ENCODE measurements at places on chromosomes 1 and 21.
A peak's percentile ranks its signal among the peaks of the same experiment; 100 is the strongest.

DNA sequence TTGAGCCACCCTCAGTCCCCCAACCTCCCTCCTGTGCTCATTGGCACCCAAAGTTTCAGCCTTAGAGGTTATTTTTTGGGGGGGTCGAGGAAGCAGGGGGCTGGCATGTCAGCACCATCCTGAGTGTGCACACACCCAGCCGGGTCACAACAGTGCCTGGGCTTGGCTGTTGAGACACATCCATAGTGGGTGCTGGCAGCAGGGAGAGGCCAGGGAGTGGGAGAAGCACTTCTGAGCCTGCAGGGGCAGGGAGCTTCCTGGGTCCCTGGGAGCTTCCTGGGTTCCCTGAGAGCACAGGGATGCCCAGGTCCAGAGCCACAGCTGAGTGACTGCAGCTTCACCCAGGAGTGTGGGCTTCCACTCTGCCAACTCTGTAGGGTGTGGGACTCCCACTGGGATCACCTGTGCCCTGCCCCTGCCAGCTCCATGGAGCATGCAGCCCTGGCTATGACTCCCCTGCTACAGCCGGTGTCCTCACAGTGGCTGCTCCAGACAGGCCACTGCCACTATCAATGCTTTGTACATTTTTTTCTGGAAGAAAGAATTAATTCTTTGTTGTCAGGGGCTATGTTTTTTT is 240.4 kb downstream of the PTGER3 start:
- no peak for DNase-seq

GRCh38 chr1:153546796-153547559 is 1.4 kb upstream of the S100A4 start:
- no peak for DNase-seq

DNA sequence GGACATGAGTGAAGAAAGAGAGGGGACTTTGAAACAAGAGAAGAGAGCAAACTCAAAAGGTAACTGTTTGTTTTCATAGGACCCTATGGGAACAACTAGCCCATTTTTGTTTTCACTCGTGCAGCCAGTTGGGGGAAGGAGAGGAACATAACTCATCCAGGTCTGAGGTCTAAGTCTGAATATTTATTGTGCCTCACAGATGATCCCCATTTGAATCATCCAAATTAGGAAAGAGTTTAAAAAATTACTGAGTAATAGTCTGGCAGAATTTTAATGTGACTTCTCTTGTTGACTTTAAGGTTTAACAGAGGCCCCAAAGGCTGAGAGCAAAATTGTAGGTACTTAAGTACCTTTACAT is 10.4 kb upstream of the TSPAN2 start:
- no peak for DNase-seq

- peak; percentile 57 for DNase-seq
These were observed 28.5 kb downstream of the ACOT7 start for GRCh38 chr1:6365047-6365446.

GRCh38 chr1:10900691-10901090 is 104.2 kb upstream of the CASZ1 start:
- peak; percentile 96 for DNase-seq

DNA sequence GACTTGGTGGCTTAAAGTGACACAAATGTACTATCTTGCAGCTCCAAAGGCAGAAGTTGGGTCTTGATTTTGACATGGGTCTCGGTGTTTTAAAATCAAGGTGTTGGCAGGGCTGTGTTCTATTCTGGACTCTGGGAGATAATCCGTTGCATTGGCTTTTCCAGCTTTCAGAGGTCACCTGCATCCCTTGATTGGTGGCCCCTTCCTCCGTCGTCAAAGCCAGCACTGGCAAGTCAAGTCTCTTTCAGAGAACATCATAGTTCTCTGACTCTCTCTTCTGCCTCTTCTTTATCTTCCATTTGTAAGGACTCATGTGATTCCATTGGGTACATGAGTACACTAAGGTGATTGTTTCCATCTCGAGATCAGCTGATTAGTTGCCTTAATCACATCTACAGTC is 172.1 kb downstream of the CAMTA1 start:
- DNase-seq, result no peak

DNA sequence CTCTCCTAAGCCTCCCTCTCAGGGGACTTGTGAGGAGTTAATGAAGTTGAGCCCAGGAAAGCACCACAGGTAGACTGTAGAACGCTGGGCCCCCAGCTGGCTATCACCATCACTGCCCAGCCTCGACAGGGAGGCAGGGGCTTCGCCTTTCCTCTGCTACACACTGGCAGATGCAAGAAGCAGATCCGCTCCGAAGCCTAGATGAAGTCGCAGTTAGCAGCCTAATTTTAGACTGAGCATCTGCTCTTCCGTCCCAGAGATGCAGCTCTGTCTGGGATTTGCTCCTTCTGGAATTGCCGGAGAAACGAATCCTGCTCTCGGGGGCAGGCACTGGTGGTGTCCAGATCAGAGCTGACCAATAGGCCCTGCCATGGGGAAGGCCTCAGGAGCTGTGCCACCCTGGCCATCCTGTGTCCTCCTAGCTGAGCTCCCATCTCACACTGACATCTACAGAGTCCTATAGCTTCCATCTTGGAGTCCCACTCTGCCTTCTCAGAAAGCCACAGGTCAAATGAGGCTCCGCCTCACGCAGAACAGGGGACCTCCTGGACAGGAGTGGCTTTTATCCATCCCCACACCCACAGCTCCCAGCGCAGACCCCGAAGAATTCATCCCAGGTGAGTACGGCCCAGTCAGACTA is 186.8 kb upstream of the EDN2 start:
- DNase-seq, result no peak

- peak; percentile 66 for DNase-seq
These were observed 85.7 kb downstream of the BRINP2 start for GRCh38 chr1:177256153-177257075.

GRCh38 chr1:229230893-229231753 is 39.8 kb upstream of the RAB4A start:
- peak; percentile 87 for DNase-seq

- peak; percentile 76 for DNase-seq
These were observed 1.5 kb upstream of the PRDX6 start for GRCh38 chr1:173475564-173476196.

DNA sequence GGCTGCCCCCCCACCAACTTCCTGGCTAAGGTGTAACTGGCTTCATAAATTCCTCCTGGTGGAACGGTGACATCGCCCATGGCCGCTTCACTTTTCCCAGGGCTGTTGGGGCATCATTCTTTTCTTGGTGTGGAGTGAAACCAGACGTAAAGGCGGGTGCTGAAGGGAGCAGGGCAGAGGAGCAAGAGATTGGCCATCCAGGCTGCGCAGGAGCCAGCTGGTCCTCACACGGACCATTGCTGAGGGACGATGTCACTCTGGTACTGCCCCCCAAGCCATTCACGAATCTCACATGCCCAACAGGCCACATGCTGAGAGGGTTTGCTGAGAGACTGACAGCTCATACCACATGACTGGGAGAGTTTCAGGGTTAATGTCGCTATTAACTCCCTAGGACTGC is 10.5 kb upstream of the PKP1 start:
- no peak for DNase-seq

DNA sequence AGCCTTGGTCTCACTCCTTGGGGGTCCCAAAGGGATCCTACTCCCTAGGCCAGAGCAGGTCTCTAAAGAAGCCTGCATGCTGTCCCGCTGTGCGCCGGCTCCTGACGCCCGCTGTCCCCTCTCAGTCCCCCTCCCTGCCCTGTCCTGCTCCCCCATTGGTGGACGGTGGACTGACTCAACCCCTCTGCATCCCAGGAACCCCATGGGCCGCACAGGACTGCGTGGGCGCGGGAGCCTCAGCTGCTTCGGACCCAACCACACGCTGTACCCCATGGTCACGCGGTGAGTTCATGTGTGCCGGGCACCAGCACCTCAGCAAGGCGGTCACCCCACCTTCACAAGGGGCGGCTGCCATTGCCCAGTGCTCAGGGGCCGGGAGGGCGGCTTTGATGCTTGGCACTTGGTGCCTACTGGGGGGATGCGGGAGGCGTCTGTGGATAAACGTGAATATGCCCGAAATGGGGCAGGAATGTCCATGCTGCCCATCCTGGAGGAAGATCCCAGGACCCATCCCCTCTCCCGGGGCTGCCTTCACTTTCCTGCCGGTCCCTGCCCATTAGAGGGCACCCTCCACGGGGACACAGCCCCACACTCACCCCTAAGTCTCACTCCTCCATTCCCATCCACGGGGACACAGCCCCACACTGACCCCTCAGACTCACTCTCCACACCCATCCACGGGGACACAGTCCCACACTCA is 20.2 kb upstream of the LRRC3 start:
- DNase-seq, result no peak

- DNase-seq, result no peak
These were observed 18.7 kb downstream of the LRRC8D start for GRCh38 chr1:89839516-89839915.

DNA sequence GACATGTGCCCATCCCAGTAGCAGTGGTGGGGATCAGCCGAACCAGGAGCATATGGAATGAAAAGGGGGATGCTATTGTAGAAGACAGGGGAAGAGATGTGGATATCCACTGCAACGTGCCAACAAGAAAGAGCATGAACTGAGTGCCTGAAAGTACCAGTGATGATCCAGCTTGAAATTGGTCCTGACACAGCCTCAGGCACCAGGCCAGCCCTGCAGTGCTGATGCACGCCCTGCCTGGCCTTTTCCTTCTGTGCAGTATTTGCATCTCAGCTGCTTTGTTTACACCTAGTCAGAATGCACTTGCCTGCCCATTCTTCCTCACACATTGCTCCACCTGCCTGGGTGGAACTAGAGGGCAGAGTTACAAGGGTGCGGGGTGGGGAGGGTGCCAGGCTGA is 50.3 kb upstream of the ARTN start:
- no peak for DNase-seq

DNA sequence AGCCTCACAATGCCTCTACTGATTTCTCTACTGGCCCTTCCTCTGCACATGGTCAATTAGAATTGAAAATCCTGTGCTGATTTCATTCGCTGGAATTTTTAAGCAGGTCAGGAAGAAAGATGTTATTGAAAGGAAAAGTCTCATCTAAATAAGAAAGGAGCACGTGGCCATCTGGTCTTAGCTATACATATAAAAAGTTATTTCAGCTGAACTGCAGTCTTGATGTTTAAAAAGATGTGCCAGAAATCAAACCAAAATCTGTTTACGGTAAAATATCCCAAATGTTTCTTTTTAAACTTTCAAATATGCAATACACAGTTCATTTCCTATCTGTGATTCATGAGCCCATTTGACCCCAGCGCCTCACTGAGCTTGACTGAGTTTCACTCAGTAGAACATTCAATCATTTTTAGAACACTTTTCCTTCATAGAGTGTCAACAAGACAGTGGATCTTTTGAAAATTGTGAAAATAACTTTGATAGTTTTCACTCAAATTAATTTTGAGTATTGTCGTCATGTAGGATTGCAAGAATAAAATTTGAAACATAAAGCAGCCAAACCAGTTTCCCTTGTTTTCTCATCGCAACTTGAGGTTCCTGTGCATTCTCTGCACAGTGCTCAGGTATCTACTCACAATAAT is 293.6 kb downstream of the PTPRC start:
- peak; percentile 97 for DNase-seq

All from trophoblast cell (in vitro differentiated cells and primary cell).